ENCODE measurements at places on chromosomes 6 and 20.

- DNase-seq: no peak
Measured at GRCh38 chr6:164477101-164477500, 832.3 kb downstream of the C6orf118 start.

DNA sequence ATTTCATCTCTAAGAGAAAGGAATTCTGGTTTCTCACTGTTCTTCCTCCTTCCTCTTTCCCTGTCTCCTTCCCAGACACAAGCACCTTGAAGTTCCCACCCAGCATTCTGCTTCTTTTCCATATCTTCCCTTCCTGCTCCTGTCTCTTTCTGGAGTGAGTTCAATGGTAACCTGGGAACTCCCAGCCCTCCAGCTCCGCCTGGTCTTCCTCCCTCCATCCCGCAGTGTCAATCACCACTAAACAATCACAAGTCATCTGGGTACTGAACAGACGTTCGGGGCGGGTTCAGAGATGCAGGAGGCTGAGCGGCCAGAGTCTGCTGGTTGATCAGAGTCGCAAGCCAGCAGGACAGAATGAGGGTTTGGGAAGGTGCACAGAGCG lies 7.7 kb downstream of the TTBK1 start:
- DNase-seq: no peak

DNA sequence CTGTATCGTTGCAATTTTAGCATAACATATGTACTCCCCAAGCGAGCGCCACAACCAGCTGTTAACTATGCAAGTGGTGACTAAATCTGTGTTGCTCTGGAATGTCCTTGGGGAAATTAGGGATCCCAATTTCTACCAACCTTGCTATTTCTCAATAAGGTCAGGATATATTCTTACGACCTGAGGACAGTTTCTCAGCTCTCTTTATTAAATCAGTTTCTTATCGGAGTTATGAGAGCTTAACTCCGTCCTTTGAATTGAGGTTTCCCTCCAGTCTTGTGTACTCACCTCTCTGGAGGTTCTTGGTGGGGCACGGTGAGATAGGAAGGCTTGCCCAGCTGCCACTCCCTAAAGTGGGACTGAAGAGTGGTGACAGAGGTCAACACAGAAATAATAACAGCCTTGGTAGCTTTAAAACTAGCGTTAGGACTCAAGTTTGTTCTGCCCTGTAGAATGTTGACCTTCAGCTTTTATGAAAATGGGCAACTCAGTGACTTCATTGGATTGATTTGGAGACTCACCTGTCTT lies 694 bp downstream of the MRPS18B start:
- DNase-seq: no peak

- no peak for DNase-seq
Measured at GRCh38 chr6:16420337-16420714, 181.9 kb downstream of the GMPR start.

GRCh38 chr6:150129616-150130505 lies 13.0 kb upstream of the PPP1R14C start:
- no peak for DNase-seq

GRCh38 chr6:89527634-89528033 lies 94.7 kb downstream of the ANKRD6 start:
- no peak for DNase-seq

GRCh38 chr6:166586424-166587156 lies at the start of gene RAMACL:
TSS of gene RAMACL (minus strand) at chr6:166586678. CDS start at chr6:166586477, 201 bp downstream.
- no peak for DNase-seq

DNA sequence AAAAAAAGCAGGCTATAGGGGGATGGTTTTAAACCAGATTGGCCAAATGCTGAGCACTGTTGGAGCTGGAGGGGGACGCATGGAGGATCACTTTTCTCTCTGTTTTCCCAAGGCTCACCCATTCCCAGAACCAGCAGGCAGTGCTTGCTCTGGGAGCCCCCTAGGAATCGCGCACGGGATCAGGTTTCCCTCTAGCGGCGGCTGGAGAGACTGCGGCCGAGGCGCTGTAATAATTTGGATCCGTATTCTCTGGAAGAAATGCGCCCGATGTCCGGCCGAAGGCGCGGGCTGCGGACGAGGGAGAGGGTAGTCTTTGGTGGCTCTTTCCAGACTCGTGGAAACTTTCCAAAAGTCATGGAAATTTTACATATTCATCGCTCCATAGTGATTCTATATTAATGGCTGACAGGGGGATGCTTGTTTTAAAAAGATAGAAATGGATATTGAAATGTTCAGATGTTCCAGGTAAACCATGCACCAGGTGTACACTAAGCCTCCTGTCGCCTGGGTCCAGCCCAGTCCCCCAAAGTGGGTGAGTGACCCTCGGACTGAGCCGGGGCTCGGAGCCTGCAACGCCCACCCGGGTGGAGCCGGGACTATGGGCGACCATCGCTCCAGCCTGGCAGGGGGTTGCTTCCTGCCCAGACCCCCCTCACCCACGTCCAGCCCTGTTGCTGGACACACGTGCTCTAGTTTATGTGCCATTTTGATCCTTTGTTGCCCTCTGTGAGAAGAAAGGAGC lies 78.7 kb upstream of the PHACTR3 start:
- DNase-seq: no peak

DNA sequence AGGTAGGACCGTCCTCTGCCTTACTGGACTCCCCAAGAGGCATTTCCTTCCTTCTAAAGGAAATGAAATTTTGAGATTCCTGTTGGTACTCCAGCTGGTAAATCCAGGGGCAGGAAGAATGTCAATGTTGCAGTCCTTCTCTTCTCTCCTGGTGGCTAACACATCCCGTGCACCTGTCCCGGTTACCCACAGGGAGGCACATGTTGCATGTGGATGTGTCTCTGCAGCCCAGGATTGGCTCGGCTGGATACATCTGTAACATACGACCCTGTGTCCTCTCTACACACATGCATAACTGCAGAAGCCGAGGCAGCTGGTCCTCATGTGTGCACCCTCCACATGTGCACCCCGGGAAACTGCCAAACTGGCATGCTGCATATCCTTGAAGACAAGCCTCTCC lies 1.3 kb upstream of the LRFN2 start:
- no peak for DNase-seq

GRCh38 chr6:158465257-158465656 lies 94.6 kb upstream of the TMEM181 start:
- DNase-seq: no peak

GRCh38 chr20:58810116-58810878 lies 40.4 kb downstream of the GNAS-AS1 start:
- no peak for DNase-seq

GRCh38 chr20:4666001-4666479 lies 55.7 kb upstream of the PRND start:
- DNase-seq: no peak

GRCh38 chr6:70663881-70664466 lies 3.7 kb upstream of the SMAP1 start:
- no peak for DNase-seq

DNA sequence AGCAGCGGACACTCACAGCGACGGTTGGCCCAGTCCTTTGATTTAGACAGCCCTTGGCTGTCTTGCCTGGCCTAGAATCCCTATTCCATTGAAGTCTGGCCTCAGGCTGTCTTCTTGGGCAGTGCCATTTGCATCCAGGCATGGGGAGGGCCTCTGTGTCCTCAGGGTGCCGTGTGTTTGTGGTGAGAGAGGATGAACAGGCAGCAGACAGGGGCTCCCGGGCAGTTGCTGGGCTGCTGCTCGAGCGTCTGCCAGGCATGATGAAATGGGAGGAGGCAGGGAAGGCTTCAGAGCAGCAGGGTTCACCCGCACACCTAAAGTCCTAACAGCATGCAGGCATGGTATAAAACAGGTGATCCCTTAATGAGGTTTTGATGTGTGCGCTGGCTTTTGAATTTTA lies 126.9 kb downstream of the SOBP start:
- DNase-seq: no peak

- no peak for DNase-seq
Measured at GRCh38 chr6:138885156-138885819, 89.4 kb downstream of the ECT2L start.

DNA sequence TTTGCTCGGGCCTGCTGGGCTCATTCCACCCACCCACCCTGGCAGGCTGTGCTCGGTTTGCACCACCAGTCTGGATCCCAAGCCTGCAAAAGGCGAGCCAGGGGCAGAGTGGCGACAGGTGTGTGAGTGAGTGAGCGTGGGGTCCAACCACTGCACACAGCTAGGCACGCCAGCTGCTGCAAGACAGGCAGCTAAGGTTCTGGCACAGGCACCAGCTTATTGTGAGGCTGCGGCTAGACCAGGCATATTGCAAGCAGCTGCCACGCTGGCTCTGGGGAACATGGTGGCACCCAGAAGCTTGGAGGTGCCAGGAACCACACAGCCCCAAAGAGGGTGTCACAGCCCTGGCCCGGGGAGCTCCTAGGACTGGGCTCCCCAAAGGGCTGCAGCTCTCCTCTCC lies 205.1 kb downstream of the ANKRD60 start:
- no peak for DNase-seq

DNA sequence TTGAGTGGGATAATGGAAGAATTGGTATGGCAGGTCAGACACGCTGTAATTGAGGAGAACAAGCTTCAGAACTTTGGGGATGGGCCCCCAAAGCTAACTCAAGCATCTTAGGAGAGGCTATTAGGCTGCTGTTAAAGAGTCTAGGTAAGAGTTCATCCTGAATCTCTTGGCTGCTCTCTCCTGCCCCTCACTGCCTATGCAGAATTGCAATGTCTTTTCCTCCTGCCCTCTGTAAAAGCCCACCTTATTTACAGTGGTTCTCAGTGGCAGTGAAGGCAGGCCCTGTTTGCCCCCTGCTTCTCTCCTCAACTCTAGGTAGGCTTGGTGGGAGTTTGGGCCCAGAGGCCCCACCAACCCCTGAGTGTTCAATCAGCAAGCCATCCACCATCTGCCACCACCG lies 55.0 kb downstream of the LYRM2 start:
- DNase-seq: no peak

DNA sequence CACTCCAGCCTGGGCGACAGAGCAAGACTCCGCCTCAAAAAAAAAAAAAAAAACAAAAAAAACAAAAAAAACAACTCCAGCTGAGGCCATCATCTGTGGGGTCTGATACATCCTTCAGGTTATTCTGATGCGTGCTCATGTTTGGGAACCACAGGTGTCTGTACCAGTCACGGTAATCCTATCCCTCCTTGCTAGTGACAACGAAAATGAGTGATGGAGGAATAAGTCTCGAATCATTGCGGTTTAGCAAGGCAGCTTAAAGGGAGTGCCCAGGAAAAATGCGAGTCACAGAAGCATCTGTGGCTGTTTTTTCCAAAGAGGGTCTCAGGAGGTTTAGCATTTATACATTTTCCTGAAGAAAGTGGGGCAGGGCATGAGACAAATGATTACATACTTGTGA lies 48.8 kb downstream of the MCUR1 start:
- DNase-seq: no peak

DNA sequence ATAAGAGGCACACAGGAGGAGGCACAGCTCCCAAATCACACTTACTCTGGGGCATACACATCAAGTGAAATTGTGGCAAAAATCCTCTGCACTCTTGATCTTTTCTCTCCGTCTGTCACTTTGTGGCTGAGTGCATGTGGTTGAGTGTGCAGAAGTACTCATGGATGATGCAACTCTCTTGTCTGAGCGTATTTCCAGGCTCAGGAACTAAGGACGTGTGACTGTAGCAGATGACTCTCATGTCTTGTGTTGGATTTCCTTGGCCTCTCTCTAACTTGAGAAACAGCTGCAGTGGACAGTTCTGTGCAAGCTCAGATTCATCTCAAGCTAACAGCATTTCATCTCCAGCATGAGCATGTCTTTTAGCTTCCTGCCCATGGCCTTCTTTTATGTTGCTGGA lies 245.4 kb upstream of the FLRT3 start:
- DNase-seq: no peak

DNA sequence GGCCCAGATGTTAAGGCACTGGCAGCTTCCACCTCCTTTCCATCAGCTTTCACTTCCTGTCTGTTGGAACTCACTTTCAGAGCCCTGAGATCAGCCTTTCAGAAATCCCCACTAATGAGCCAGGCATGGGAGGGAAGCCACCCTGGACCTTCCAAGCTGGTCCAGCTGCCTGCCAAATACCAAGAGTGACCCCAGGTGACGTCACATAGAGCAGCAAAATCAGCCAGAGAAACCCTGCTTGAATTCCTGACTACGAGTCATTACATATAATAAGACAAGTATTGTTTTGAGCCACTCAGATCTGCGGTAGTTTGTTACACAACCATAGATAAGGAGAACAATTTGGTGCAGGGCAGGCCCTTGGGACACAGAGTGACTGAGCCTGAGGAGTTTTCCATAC lies 556.0 kb upstream of the JAG1 start:
- DNase-seq: no peak

DNA sequence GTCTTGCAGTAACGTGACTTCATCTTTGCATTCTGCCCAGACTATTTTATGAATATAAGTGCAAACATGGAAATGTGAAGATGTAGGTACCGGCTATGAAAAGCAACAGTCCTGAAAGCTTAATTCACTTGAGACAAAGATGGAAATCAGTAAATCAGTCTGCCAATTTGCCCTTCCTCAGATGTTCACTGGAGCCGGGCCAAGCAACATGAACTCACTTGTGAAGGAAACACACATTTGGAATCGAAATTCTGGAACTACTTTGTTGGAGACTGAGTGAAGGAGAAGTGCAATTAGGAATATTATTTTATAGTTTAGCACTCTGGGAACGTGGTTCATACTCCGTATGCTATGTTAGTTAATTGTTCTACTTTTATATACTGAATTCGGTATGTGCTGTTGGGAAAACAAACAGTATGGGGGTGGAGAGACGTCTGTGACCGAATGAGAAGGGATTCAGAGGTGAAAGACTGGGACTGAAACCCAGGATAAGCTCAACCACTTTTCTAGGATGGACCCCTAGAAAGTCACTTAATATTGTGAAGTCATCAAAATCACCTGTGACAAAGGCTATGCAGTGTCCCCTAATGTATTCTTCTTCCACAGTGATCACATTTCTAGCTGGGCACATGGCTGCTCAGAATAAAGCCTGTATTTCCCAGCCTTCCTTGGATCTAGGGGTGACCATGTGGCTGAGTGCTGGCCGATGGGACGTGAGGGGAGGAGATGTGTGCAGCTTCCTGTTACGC lies 95.5 kb downstream of the PREX1 start:
- no peak for DNase-seq

GRCh38 chr6:48429610-48430009 lies 318.6 kb upstream of the PTCHD4 start:
- DNase-seq: no peak

- DNase-seq: no peak
Measured at GRCh38 chr6:13866301-13866700, 51.9 kb upstream of the MCUR1 start.

DNA sequence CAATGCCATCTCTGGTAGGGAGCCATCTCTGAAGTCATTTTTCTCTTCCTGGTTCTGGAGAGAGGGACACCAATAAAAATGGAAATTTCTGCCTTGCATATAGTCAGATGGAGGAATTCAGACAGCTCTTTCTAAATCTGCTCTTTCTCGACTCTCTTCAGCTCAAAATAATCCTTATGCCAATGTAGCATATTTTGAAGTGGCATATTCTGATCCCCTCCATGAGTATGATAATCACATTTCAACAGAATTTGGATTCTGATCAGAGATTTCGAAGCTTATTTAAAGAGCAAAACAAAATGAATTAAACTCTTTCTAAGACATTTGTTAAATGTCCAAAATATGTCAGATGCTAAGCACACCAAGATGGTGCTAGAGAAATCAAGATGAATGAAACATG lies 267.1 kb upstream of the BTBD3 start:
- DNase-seq: no peak

GRCh38 chr20:41265938-41266337 lies 51.6 kb downstream of the ZHX3 start:
- DNase-seq: no peak

GRCh38 chr20:10332656-10333415 lies 101.2 kb downstream of the MKKS start:
- DNase-seq: peak; percentile 13

GRCh38 chr6:123434186-123434585 lies 202.6 kb downstream of the TRDN start:
- DNase-seq: no peak

- no peak for DNase-seq
Measured at GRCh38 chr6:117266257-117267053, 1.1 kb downstream of the VGLL2 start.
